ENCODE measurements at places on chromosomes 12 and 14. TPM values are rescaled to one million over a fixed set of nuclear protein-coding genes. Genes with fewer than 3 reads are reported as not detected.

DNA sequence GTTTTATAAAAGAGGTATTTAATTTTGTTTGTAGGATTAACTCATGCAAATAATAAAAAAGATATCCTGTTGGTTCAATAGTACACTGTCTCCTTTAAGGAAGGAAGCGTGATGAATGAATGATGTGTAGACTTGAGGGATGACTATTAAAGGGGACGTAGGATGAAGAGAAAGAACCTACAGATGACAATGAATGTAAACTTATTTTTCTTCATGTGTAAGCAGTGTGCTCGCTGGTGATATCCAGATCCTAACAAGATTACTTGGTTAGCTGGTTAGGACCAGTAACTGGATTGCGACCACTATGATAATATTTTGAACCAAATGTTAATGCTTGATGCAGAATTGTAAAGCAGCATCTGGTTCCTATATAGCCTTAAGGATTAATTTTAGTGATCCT, 2.6 kb downstream of the ARF6 start:
- no peak for DNase-seq

GRCh38 chr12:132160601-132161035, 16.4 kb downstream of the NOC4L start:
- no peak for DNase-seq

GRCh38 chr12:58349161-58349560, 407.8 kb downstream of the ATP23 start:
- no peak for DNase-seq

Gene DPF3
- 6.2 TPM for total RNA-seq

Gene CCDC60
- total RNA-seq = not detected

Gene GLIPR1L1
- total RNA-seq = not detected

Measured in glomerular endothelial cell (primary cell).